ENCODE measurements at places on chromosomes 7 and 10.

DNA sequence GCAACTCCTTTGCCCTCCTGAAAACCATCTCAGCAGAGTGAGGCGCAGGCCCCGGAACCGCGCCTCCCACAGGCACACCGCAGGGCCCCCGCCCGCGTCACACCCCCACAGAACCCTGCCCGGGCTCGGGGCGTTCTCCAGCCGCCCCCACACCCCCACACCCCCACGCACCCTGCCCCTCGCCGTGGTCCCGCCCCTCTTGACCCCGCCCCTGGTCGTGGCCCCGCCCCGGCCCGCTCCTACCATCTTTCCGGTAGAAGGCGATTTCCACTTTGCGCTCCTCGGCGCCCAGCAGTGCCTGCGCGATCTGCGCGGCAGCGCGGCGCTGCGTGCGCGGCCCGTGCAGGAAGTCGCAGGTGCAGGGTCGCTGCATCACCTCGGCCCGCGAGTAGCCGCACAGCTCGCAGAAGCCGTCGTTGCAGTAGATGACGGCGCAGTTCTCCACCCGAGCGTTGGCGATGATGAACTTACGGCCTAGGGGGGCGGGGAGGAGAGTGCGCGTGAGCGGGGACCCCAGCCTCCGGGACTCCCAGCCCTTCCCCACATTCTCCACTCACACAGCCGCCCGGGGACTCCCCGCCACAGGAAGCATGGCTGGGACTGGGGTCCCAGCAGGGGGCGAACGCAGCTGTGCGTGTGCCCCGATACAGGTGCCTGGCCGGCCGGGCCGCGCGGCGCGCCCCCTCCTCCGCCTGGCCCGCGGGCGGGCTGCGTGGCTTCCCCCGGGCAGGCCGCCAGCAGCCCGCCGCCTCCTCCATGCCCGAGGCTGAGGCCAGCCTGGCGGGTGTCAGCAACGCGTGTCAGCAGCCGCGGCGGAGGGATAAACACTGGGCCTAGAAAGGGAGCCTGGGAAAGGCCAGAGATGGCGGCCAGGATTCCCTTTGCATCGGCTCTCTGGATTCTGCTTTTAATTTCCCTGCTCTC is 3.4 kb downstream of the KCNH2 start:
- DNase-seq = peak; percentile 65

DNA sequence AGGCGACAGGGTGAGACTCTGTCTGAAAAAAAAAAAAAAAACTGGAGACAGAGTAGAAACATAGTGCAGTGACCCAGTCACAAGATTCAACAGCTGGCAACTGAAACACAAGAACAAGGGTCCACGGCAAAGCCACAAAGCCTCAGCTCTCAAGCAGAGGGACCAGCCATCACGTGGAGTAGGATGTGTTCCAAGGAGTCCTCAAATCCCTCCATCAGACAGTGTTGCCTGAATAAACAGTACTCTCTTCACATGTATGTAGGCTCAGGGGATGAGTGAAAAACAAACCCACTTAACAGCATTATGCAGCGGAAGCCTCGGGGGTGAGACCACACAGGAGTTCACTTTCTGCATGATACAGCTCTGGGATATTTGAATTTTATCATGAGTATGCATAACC is 62.0 kb downstream of the SLIT1 start:
- no peak for DNase-seq

GRCh38 chr10:44769450-44769849 is 141.7 kb upstream of the TMEM72 start:
- no peak for DNase-seq

DNA sequence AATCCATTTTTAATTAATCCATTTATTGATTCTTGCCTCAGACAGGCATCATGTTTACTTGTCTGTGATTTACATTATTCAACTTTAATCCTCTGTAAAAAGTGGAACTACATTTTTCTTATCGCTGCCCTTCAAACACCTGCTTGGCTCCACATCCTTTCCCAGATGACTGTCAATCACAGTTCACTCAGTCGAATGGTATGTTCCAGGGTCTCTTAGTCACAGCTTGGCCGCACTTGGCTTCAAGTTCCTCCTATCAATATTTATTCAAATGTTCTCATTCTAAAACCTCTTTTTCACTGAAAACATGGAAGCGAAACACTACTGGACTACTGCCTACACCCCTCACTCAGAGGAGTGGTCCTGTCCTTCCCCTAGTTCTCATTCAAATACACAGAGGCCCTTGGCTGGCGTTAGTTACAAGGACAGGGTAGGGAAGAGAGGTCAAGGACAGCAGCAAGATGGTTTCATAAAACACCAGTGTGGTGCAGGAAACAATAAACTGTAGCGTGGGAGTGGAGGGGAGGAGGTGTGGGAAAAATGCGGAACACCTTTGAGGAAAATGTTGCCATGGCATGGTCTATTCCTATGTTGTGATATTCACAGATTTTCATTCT is 143.2 kb downstream of the USP6NL start:
- no peak for DNase-seq

DNA sequence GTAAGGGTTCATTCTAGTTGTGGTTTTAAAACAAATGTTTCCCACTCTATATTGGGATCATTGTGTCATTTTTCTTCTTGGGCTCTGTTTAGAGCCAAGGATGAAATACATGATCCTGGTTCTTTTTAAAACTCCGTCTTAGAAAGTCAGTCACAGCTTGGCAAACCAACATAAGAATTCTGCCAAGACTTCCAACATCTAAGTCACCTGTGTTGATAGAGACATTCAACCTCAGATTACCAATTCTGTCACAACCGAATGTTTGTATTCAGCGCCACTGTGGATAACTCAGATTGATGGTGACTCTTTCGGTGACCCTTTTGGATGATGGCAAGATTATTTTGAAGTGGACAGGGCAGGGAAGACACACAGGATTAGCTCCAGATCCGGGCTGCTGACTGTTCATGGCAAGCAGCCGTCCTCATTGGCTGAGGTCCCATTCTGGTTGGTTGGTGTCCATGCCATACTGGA is 255.4 kb downstream of the ARHGAP21 start:
- DNase-seq = no peak

DNA sequence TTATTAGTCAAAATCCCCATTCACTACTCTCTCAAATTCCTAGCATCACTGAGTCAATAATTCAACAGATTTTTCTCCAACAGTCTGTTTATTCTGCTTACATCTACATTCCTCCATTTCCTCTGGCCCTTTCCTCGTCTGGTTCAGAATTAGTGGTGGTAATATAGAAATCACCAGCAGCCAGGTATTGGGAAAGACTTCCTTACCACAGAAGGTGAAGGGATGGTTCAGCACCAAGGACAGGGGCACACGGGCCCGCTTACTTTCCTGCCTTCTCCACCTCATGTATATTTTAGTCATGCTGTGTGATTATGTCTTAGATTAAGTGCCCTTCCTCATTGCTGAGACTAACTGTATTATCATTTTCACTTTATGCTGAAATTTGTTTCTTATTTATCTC is 70.4 kb upstream of the APBB1IP start:
- no peak for DNase-seq

GRCh38 chr10:78950656-78951587 is 117.8 kb upstream of the ZMIZ1 start:
- DNase-seq = no peak

GRCh38 chr10:29430101-29430500 is 141.2 kb downstream of the LYZL1 start:
- DNase-seq = no peak

DNA sequence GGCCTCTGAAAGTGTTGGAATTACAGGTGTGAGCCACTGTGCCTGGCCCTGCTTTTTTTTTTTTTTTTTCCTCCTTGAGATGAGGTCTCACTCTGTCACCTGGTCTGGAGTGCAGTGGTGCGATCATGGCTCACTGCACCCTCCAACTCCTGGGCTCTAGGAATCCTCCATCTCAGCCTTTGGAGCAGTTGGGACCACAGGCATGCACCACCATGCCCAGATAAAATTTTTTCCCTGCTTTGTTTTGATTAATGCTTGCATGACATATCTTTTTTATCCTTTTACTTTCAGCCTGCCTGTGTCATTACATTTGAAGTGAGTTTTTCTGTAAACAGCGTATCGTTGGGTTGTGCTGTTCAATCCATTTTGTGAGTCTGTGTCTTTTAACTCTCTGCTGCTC is 97.0 kb downstream of the ANKRD61 start:
- no peak for DNase-seq

DNA sequence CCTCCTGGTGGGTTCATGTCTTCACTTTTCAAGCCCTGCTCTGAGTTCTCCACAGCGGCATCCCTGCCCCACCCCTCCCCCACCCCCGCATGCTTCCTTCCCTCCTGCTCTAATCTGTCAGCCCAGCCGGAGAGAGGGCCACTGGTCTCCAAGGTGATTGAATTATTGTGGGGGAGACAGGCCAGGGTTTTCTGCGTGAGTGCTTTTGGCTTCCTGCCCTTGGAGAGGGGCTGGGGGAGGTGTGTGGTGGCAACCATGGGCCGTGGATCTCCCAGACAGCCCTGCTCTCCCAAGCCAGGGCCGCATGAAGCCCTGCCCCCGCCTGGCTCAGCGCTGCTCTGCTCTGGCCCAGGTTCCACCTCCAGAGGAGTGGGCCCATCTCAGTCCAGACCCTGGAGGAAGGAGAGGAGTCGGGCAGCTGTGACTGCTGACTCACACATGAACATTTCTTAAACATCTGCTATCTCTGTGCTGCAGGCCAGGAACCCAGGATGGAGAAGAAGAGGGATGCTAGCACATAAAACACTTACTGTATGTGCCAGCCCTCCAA is 109.9 kb downstream of the ZMIZ1 start:
- no peak for DNase-seq

DNA sequence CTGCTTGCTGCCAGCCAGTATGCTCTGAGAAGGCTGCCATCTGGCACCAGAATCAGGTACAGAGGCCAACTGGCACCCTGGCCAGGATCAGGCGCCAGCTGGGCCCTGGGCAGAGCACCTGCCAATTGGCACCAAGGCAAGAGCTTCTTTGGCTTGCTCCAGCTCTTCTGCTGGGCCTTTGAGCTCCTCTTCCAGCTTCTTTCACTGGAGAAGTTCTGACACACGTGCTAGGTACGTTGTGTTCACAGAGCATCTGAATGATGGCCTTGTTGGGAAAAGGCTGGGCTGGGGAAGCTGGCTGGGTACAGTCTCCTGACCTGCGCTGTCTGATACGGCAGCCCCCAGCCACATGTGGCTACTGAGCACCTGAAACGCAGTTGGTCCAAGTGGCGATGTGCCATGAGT is 31.7 kb upstream of the OPALIN start:
- no peak for DNase-seq

DNA sequence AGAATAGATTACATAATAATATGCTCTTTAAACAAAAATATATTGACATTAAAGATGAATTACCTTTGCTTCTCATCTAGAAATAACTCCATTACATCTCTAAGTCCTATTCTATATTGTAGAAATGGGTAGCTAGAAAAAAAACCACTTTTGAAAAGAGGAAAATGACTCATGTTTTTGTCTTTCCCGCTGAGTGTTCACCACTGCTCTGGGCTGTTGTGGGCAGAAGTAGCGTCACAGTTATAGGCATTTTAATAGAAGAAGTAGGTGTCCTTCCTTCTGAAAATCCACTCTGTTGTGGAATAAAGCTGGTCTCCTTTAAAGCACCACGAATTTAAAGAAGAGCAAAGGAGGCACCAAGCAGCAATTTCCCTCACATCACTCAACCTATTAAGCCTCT is 117.6 kb upstream of the NFE2L3 start:
- no peak for DNase-seq

DNA sequence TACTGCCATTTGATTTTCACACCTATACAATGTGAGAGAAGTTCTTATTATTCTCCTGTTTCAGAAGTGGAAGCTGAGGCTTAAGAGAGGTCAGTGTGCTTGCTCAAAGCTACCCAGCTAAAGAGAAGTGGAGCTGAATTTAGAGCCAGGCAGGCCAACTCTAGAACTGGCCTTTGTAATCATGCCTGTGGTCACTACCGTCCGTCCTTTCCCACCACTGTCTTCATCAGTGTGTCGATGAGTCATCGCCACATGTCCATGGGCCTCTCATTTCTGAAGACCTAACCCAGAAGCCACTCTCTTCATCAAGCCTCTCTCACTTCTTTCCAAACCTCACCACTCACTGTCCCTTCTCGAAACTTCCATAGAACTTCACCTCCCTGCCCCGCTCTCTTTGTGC is 237.8 kb downstream of the KIAA1217 start:
- DNase-seq = no peak

GRCh38 chr10:13784067-13784466 is 197.3 kb downstream of the PRPF18 start:
- DNase-seq = no peak

DNA sequence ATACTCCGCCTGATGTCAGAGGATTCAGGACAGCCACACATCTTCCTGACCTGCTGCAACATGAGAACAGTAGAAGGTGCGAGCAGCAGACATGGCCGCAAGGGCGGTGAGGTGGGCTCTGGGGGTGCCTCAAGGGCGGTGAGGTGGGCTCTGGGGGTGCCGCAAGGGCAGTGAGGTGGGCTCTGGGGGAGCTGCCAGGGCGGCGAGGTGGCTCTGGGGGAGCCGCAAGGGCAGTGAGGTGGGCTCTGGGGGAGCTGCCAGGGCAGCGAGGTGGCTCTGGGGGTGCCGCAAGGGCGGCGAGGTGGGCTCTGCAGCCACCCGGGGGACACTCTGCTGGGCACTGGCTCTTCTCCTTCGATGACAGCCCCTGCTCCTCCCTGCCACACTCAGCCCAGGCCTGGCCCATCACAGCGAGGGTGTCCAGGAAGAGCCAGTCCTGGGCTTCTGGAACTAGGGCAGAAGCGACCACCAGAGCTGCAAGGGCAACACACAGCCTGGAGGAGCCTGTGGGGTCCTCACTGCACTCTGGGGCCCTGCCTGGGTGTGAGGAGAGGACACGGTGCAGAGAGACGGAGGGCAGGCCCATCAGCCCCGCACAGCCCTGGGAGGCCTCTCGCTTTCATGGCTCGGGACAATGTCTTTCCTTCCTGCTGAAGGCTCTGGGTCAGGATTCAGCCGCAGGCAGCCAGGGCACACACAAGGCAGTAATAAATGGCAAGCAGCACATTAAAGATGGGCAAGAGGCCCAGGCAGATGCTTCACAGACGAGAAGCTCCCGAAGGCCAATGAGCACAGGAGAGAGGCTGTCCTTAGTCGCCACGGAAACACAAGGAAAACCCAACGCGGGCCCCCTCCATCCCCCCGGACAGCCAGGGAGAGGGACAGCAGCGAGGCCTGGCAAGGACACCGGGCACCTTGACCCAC is 42.5 kb downstream of the STK32C start:
- no peak for DNase-seq

- DNase-seq = no peak
Measured at GRCh38 chr10:101007099-101007711, 7.6 kb downstream of the LZTS2 start.

GRCh38 chr7:141234335-141235105 is 160.7 kb downstream of the TMEM178B start:
- no peak for DNase-seq

GRCh38 chr7:281637-282036 is 8.3 kb upstream of the FOXL3 start:
- DNase-seq = no peak

Measured in stimulated activated CD8-positive, alpha-beta memory T cell treated with anti-CD3 and anti-CD28 coated beads, Interleukin-7, amount 100 ng/mL, for 1 hour (primary cell).